GM10248 (cell line): ENCODE measurements at places on chromosomes 5 and 9.

- no peak for DNase-seq
Measured at GRCh38 chr5:10702040-10702629, 58.9 kb downstream of the DAP start.

- no peak for DNase-seq
Measured at GRCh38 chr5:129018837-129019236, 53.5 kb downstream of the SLC27A6 start.

DNA sequence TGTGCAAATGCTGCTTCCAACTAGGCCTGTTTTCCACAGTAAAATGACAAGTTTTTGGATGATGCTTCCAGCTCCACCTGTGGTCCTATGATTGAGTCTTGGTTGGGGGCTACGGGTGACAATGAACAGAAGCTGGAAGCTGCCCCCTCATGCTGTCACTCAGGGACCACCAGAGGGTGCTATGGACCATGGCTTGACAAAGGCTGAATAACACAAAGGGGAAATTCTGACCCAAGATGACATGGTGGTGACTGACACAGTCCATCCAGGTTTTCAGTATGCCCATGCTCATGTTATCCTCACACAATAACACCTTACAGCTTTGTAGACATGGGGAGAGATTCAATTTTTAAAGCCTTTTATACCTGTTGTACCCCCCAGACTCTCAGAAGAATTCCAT is 23.9 kb upstream of the SAP30L start:
- no peak for DNase-seq

DNA sequence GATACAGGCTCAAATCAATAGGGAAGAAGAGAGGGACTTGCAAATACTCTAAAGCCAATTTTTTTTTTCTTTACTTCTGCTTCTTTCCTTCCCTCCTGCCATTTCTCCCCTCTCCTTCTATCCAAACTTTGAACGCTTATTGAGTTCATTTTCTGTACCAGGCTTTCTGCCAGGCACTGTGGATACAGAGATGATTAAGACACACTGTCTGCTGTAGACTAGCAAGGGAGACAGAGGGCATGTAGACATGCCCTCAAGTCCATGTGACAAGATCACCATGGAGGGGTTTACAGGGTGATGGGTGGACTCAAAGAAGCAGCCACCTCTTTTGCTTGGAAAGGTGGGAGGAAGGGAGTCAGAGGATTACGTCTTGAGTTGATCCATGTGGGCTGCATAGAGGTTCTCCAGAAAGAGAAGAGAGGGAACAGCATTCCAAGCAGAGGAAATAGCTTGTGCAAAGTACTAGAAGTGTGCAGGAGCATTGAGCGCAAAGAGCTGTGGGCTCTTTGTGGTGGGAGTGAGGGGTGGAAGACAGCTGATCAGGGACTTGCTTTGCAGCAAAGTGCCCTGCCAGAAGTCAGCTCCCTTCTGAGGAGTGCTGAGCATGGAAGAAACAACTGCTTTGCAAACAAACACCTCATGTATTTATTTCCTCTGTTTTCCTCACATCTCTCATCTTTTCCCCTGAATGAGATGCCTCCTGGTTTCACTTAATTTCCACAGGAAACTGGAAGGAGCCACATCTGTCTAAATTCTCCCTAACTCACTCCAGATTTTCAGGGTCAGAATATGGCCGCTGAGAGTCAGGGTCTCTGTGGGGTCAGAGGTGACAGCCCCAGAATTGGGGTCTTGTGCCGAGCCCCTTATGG is 64.4 kb upstream of the COL15A1 start:
- no peak for DNase-seq

DNA sequence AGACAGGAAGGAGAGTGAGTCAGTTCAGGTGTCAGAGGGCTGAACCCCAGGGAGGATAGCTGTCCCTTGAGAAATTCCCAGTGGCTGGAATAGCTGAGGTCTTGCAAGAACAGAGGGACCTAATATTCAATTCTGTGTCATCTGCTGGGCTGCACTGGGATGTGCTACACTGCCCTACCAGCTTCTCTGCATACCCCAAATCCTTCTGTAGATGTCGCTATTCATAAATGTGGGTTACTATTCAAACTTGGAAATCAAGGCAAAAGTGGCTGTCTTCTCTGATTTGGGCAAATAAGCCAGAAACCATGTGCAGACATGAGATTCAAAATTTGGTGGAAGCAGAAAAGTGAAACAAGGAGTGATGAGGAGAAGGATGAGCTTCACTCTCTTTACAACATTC is 16.3 kb downstream of the TNFSF8 start:
- DNase-seq, result no peak

DNA sequence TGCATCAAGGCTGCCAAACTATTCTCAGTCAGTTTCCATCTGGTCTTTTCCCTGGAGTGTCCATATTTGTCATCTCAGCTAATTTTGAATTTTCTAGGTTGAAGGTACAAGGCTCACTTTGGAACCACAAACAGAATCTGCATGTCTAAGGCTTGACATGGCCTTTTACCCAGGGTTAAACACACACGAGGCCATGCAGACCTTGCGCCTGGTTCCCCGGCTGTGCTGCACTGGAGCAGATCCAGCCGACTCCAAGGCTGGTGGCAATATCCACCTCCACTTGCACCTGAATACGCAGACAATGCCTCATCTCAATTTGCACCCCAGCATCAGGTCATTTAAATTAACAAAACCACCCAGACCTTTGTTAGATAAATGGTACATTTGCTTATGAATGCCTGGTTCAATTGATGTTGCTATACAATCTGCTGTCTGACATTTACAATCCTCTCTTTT is 276.2 kb downstream of the HSPA4 start:
- DNase-seq, result no peak

DNA sequence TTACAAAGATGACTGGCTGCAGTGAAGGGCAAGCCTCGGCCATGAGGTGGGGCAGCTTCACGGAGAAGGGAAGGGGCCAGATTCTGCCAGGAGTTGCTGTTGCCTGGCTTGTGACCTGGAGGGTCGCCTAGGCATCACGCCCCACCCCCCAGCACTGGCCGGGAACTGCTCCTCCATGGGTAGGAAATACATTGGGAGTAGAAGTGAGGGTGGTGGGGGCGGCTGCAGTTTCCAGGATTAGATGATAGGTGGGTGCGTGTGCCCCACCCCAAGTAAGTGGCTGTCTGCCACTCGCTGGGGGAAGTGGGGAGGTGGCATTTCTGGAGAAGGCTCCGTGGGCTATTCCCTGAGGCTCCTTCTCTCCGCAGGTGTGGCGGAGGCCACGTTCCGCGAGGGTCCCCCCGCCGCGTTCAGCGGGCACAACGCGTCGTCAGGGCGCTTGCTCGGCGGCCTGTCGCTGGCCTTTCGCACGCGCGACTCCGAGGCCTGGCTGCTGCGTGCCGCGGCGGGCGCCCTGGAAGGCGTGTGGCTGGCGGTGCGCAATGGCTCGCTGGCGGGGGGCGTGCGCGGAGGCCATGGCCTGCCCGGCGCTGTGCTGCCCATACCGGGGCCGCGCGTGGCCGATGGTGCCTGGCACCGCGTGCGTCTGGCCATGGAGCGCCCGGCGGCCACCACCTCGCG is 16.9 kb downstream of the CRB2 start:
- no peak for DNase-seq

DNA sequence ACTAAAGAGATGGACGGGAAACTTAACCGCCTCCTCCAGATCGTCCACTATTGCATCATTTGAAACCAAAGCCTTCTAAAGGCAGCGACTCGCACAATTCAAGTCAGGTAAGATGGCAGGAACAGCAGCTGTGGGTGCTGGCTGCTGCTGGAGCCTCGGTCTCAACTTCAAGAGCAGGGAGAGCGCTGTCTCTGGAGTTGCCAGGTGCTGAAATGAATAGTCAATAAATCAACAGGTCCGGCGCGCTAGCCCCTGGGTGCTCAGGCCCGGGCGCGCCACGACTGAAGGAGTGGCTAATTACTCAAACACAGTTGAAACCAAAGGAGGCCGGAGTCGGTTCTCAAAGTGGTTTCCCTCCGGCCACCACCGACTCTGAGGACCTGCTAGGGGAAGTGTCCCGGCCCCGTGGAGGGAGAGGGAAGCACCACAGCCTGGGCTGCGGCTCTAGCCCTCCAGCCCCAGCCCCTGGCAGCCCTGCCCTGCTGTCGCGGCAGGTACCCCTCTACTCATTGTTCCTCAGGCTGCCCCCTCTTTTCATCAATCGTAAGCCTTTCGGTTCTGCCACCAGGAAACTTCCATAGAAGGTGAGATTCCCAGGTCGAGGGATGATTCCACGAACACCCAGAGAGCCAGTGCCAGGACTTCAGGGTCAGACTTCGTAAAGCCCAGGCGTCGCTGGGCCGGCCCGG is 804 bp downstream of the TTC39B start:
- DNase-seq, result peak; percentile 25

GRCh38 chr5:11027660-11028059 is 266.6 kb upstream of the DAP start:
- no peak for DNase-seq

DNA sequence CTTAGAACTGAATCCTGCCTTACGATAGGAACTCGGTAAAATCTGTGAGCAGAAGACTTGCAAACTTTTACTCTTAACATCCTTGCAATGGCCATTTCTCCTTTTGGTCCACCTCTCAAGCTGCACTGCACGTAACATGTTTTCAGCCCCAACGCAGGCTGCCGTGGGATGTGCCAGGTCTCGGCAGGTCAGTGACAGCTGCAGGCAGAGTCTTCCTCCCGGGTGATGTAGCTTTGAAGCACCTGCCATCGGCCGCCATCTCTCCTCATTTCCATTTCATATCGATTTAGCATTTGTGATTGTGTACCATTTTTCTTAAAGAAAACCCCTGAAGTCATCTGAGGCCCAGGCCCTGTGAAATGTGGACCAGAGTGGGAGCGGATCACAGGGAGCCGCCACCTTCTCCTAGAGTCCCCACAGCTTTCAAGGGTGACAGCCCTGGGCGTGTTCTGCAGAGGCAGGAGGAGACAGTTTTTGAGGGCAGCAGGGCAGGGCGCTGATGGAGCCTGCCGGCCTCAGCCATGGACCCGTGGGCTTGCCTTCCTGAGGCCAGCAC is 25.8 kb upstream of the LPCAT1 start:
- DNase-seq, result peak; percentile 7

GRCh38 chr5:170941788-170942187 is 80.0 kb downstream of the RANBP17 start:
- DNase-seq, result no peak

DNA sequence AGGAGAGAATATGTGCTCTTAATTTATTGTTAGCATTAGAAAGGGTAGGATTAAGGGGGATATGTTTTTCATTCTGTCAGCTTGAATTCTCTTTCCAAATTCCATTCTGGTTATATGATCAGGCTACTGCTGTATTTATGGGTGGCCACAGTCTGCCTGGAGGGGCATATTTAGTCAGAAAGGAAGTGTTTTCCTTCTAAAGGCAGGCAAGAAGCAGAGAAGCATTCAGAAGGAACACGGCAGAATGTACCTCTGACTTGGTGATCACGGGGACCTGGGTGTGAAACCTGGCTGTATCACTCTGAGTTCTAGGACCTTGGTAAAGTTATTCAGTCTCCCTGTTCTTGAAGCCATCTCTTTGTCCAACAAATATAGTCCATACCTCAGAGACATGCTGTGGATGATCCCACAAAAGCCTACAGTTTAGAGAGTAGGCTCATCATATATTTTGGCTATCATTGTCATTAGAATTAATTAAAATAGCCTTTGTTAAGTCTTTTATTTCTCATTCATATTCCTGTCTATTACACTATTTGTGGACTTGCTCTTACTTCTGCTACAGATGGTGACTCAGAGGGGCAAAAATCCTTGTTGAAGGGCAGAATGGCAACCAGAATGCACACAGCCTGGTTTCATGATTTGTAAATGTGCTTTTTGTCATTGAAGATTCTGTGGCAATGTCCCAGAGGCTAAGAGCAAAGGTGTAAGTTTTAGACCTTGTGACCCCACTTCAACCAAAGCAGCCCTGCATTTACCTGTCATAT is 2.7 kb downstream of the TNC start:
- no peak for DNase-seq

DNA sequence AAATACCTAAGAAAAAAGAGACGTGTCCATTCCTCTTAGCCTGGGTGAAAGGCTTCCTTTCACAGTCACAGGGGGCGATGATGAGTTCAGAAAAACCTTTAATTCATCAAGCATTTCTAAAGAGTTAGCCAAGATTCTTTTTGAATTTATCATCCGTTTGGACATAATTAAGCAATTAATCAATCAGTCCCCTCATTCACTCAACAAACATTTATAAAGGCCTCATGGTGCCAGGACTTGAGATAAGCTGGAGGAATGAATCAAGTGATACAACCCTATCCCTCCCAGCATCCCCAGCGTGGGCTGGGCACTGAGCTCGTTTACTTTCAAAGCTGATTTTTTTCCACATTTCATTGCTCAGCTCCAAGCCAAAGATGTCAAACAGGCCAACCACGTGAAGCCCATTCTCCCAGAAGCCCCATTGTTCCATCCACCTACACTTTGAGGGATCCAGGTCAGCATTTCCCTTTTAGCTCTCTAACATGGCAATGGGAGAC is 140.5 kb downstream of the SLIT3 start:
- DNase-seq, result no peak

DNA sequence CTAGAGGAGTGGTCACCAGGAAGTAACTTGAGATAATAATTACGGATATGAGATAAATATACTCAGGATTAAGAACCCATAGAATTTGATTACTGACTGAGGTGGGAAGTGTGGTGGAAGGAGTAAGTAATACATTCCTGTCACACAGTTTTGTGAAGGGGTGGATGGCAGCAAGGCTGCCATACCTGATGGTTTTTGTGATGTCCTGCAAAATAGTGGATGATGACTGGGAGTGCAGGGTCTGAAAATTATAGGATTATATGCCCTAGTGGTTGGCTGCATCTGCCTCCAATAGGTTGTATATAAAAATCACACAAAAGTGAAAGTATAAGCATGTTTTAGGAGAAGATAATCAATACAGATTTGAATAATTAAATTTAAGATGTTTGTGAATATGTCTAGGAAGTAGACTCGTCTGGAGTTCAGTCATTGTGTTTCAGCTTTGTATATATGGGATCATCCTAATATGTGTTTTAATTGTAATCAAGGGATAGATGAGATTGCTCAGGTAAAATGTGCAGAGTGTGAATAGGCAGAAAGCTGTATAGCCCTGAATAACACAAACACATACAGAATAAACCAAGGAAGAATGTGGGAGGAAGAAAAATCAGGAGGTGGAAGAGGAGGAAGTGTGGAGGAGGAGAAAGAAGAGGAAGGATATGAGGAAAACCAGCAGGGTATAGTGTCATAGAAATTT is 5.5 kb downstream of the SELENOP start:
- no peak for DNase-seq

DNA sequence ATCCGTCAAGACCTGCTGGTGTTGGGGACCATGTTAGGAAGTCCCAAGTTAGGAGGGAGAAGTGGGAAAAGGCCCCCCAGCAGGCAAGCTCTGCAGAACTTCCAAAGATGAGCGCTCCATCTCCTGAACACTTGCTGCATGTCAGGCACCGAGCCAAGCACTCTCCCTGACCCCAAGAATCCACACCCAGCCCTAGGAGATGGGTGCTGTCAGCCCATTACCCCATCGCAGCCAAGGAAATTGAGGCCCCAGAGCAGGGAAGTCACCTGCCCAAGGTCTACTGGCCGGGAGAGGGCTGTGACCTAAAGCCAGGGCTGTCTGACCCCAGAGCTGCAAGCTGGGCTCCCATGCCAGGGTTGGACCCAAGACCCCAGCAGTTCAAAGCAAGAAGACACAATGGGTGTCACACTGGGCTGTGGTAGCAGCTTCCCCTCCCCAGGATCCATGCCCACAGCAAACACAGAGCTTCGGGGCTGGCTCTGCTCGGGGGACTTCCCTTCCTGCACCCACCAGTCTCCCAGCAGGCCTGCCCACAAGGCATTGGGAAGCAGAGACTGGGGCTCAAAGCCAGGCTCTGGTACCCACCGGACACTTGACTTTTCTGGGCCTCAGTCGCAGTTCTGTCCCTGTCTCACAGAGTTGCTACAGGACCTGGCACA is 13.5 kb downstream of the EEIG1 start:
- no peak for DNase-seq

- no peak for DNase-seq
Measured at GRCh38 chr5:53165431-53166182, 56.0 kb upstream of the MOCS2 start.
